Hepatocyte (in vitro differentiated cells): ENCODE measurements at places on chromosomes 3 and 15. TPM values are rescaled to one million over a fixed set of nuclear protein-coding genes. Genes with fewer than 3 reads are reported as not detected.
A peak's percentile ranks its signal among the peaks of the same experiment; 100 is the strongest.

The GPR149 gene
- 0.44 TPM in 1 of 2 replicates, not detected in the other for total RNA-seq

The CHRNB4 gene
- not detected in 2 replicates for total RNA-seq

GRCh38 chr3:133756716-133757694 is 10.8 kb downstream of the TF start:
- DNase-seq, result no peak
- H3K27ac ChIP-seq, result no peak overlapping the region
- H3K4me3 ChIP-seq, result no peak overlapping the region
- no peaks in the 10 kb centered on the region for H3K4me1 ChIP-seq
- H3K27me3 ChIP-seq, result peaks cover 4% of the 10 kb centered on the region
- no peaks in the 10 kb centered on the region for H3K36me3 ChIP-seq

GRCh38 chr15:68725736-68726135 is 95.0 kb downstream of the ANP32A start:
- no peak overlapping the region for H3K27ac ChIP-seq
- peaks cover 6% of the 10 kb centered on the region for H3K4me1 ChIP-seq
- H3K36me3 ChIP-seq, result no peaks in the 10 kb centered on the region
- no peak overlapping the region for H3K4me3 ChIP-seq

The DPH6 gene
- total RNA-seq, result 11.3 and 21.7 TPM in 2 replicates

The MKRN2OS gene
- 2.8 and 3.0 TPM in 2 replicates for total RNA-seq

GRCh38 chr3:86420990-86421739 is 569.8 kb downstream of the VGLL3 start:
- DNase-seq, result no peak
- no peak overlapping the region for H3K4me3 ChIP-seq
- H3K27me3 ChIP-seq, result no peaks in the 10 kb centered on the region
- no peaks in the 10 kb centered on the region for H3K4me1 ChIP-seq

The KNG1 gene
- 88.9 and 109 TPM in 2 replicates for total RNA-seq

DNA sequence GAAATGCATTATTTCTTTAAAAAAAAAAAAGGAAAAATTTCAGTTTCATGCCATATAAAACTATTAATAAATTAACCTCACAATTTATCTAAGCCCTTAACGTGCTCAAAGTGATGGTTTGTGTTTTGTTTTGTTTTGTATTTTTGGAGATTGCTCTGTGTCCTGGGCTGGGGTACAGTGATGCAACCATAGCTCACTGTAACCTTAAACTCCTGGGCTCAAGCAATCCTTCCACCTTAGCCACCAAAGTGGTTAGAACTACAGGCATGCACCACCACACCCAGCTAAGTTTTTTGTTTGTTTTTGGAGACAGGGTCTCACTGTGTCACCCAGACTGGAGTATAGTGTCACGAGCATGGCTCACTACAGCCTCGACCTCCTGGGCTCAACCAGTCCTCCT is 180.7 kb downstream of the UBE2E2 start:
- no peak overlapping the region for H3K4me3 ChIP-seq
- DNase-seq, result no peak
- no peak overlapping the region for H3K27ac ChIP-seq
- H3K36me3 ChIP-seq, result no peaks in the 10 kb centered on the region
- H3K4me1 ChIP-seq, result no peaks in the 10 kb centered on the region
- H3K27me3 ChIP-seq, result no peaks in the 10 kb centered on the region

- DNase-seq, result no peak
- no peak overlapping the region for H3K4me3 ChIP-seq
- H3K27me3 ChIP-seq, result no peaks in the 10 kb centered on the region
- no peak overlapping the region for H3K27ac ChIP-seq
Measured at GRCh38 chr3:114460459-114460858, 166.6 kb downstream of the TIGIT start.

- DNase-seq, result no peak
- H3K27ac ChIP-seq, result no peak overlapping the region
- no peaks in the 10 kb centered on the region for H3K4me1 ChIP-seq
- no peaks in the 10 kb centered on the region for H3K36me3 ChIP-seq
- H3K4me3 ChIP-seq, result no peak overlapping the region
Measured at GRCh38 chr3:56672-57071, 139.9 kb upstream of the CHL1 start.

GRCh38 chr15:27549746-27550145 is 549.4 kb downstream of the OCA2 start:
- H3K36me3 ChIP-seq, result no peaks in the 10 kb centered on the region
- H3K27me3 ChIP-seq, result no peaks in the 10 kb centered on the region
- no peak for DNase-seq
- no peak overlapping the region for H3K27ac ChIP-seq

- peak; percentile 23 for DNase-seq
- H3K27ac ChIP-seq, result peak overlapping the region; percentile 54
- peaks cover 24% of the 10 kb centered on the region for H3K4me1 ChIP-seq
- no peaks in the 10 kb centered on the region for H3K36me3 ChIP-seq
- H3K27me3 ChIP-seq, result peaks cover 23% of the 10 kb centered on the region
- H3K4me3 ChIP-seq, result no peak overlapping the region
Measured at GRCh38 chr3:58580826-58581327, 3.7 kb upstream of the FAM107A start.

The STARD9 gene
- total RNA-seq, result 1.8 and 3.0 TPM in 2 replicates

The COL6A6 gene
- total RNA-seq, result 1.0 and 1.4 TPM in 2 replicates

The KLHDC8B gene
- total RNA-seq, result 54.6 and 72.0 TPM in 2 replicates

DNA sequence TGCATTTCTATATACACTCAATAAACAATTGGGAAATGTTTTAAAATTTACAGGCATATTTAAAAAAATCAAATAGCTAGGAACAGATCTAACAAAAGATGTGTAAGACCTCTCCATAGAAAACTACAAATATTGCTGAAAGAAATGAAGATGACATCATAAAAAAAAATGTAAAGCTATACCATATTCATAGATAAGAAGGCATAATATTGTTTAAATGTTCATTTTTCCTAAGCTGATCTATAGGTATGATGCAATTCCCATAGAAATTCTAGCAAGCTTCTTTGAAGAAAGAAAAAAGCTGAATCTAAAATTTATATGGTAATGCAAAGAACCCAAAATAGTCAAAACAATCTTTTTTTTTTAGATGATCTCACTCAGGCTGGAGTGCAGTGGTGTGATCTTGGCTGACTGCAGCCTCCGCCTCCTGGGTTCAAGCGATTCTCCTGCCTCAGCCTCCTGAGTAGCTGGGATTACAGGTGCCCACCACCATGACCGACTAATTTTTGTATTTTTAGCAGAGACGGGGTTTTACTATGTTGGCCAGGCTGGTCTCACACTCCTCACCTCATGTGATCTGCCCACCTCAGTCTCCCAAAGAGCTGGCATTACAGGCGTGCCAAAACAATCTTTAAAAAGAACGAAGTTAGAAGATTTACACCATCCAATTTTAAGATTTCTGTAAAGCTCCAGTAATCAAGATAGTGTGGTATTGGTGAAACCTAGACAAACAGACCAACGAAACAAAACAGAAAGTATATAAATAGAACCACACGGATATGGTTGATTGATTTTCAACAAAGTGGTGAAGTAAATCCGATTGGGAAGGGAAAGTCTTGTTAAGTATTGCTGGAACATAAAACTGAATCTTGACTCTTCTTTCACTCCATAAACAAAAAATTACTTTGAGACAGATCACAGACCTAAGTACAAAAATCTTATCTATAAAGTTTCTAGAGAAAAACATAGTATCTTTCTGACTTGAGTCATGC is 6.3 kb upstream of the BHLHE40 start:
- no peaks in the 10 kb centered on the region for H3K27me3 ChIP-seq
- H3K36me3 ChIP-seq, result no peaks in the 10 kb centered on the region
- no peak overlapping the region for H3K4me3 ChIP-seq
- peaks cover 8% of the 10 kb centered on the region for H3K4me1 ChIP-seq

The MUC13 gene
- 297 and 324 TPM in 2 replicates for total RNA-seq

GRCh38 chr3:76310667-76311066 is 525.3 kb upstream of the ZNF717 start:
- DNase-seq, result no peak
- H3K36me3 ChIP-seq, result no peaks in the 10 kb centered on the region
- peaks cover 14% of the 10 kb centered on the region for H3K4me1 ChIP-seq
- no peak overlapping the region for H3K4me3 ChIP-seq
- H3K27me3 ChIP-seq, result no peaks in the 10 kb centered on the region

The TRPM7 gene
- 58.3 and 59.0 TPM in 2 replicates for total RNA-seq

The BNC1 gene
- total RNA-seq, result 13.5 and 24.3 TPM in 2 replicates

GRCh38 chr3:6746443-6746842 is 114.5 kb upstream of the GRM7 start:
- H3K4me3 ChIP-seq, result no peak overlapping the region
- H3K27me3 ChIP-seq, result no peaks in the 10 kb centered on the region
- DNase-seq, result no peak
- no peaks in the 10 kb centered on the region for H3K36me3 ChIP-seq
- no peak overlapping the region for H3K27ac ChIP-seq

The HYAL1 gene
- total RNA-seq, result 22.3 and 34.3 TPM in 2 replicates

DNA sequence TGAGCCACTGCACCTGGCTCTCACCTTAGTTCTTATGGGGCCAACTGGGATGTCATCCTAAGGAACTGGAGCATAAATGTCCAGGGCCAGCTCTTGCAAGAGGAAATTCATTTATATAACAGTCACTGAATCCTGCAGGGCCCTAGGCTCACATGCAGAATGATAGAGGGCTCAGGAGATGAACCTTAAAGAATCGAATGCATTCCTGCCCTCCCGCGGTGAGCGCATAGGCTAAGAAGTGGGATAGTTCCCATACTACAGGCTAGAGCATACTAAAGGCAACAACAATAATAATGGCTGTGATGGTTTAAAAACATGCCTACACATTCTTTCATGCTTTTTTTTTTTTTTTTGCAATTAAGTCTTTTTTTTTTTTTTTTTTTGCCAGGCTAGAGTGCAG is 17.1 kb upstream of the CSRNP1 start:
- H3K27ac ChIP-seq, result no peak overlapping the region
- no peak overlapping the region for H3K4me3 ChIP-seq
- no peaks in the 10 kb centered on the region for H3K4me1 ChIP-seq
- DNase-seq, result no peak
- H3K36me3 ChIP-seq, result no peaks in the 10 kb centered on the region

The SLC27A2 gene
- 37.0 and 41.3 TPM in 2 replicates for total RNA-seq

The ZNF80 gene
- not detected in 2 replicates for total RNA-seq

The STRIT1 gene
- total RNA-seq, result 0.60 and 1.2 TPM in 2 replicates

The MEX3B gene
- 6.9 and 10.0 TPM in 2 replicates for total RNA-seq

DNA sequence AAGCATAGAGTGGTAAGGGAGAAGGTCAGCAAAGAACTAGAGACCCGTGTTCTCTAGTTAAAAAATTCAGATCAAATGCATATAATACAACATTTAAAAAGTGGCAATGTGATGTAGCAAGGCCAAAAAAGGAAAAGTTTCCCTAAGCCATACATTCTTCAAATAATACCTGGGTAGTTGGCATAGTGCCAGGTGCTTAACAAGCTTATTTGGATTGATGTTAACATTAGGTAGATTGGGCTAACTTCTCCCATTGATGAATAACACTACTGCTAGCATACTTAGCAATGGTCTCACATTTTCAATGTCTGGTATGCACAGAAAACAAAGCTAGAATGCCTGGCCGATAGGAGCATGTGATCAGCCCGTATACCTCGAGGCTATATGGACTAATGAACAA is 283.6 kb upstream of the RARB start:
- no peaks in the 10 kb centered on the region for H3K36me3 ChIP-seq
- H3K4me1 ChIP-seq, result no peaks in the 10 kb centered on the region
- no peak for DNase-seq
- no peak overlapping the region for H3K27ac ChIP-seq
- H3K4me3 ChIP-seq, result no peak overlapping the region

- H3K27me3 ChIP-seq, result peaks cover 5% of the 10 kb centered on the region
- H3K4me3 ChIP-seq, result no peak overlapping the region
- no peaks in the 10 kb centered on the region for H3K4me1 ChIP-seq
- H3K27ac ChIP-seq, result no peak overlapping the region
Measured at GRCh38 chr3:119586733-119587172, 7.5 kb downstream of the ADPRH start.

The ABI3BP gene
- total RNA-seq, result 10.4 and 15.0 TPM in 2 replicates

GRCh38 chr3:160006282-160007163 is 17.9 kb downstream of the IL12A start:
- no peak overlapping the region for H3K4me3 ChIP-seq
- no peaks in the 10 kb centered on the region for H3K27me3 ChIP-seq
- no peaks in the 10 kb centered on the region for H3K36me3 ChIP-seq
- no peak overlapping the region for H3K27ac ChIP-seq
- no peaks in the 10 kb centered on the region for H3K4me1 ChIP-seq
- DNase-seq, result peak; percentile 77

DNA sequence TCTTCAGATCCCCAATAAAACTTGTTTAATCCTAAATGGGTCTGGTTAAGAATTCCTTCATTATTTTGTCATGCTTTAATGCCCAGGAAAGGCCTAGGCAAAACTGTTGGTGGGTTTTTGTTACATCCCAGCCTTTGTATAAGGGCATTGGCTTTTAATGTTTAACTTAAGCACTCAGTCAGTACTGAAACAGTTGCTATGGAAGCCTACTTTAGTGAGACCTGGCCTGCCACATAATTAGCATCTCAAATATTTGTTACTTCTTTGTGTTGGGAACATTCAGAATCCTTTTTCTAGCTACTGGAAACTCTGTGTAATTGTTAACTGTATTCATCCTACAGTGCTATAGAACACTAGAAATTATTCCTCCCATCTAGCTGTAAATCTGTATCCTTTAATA is 369.6 kb upstream of the ATP10A start:
- no peaks in the 10 kb centered on the region for H3K4me1 ChIP-seq
- no peak overlapping the region for H3K27ac ChIP-seq
- no peaks in the 10 kb centered on the region for H3K36me3 ChIP-seq
- no peaks in the 10 kb centered on the region for H3K27me3 ChIP-seq
- no peak overlapping the region for H3K4me3 ChIP-seq

DNA sequence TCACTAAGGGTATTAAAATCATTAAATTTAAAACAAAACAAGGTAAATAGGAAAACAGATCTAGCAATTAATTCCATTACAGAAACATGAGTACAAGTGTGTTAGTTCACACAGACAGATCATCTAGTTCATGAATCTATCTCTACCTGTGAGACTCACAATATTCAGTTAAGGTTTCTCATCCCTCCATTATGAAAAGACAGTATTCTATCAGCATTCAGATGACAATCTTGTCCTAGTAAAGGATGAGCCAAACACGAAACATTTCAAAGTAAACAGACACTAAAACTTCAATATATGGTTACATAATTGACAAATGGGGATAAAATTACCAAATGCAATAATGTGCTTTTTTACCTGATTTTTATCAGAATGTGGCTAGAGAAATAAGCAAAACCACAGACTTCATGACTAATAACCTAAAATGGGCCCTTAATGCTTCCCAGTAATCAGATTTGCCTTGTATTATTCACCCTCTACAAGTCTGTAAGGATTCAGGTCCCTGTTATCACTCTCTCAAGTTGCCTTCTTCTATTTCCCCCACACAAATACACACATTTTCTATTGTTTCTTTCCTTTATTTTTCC is 126.8 kb downstream of the DLG1 start:
- H3K4me1 ChIP-seq, result peaks cover 3% of the 10 kb centered on the region
- no peaks in the 10 kb centered on the region for H3K36me3 ChIP-seq
- DNase-seq, result no peak
- H3K27me3 ChIP-seq, result no peaks in the 10 kb centered on the region
- H3K4me3 ChIP-seq, result no peak overlapping the region

GRCh38 chr15:77706482-77707244 is 74.0 kb upstream of the LINGO1 start:
- DNase-seq, result no peak
- H3K4me3 ChIP-seq, result no peak overlapping the region
- no peak overlapping the region for H3K27ac ChIP-seq
- H3K27me3 ChIP-seq, result no peaks in the 10 kb centered on the region
- H3K36me3 ChIP-seq, result no peaks in the 10 kb centered on the region
- H3K4me1 ChIP-seq, result no peaks in the 10 kb centered on the region

- no peak for DNase-seq
- H3K4me3 ChIP-seq, result no peak overlapping the region
- H3K27ac ChIP-seq, result no peak overlapping the region
- no peaks in the 10 kb centered on the region for H3K27me3 ChIP-seq
- H3K4me1 ChIP-seq, result no peaks in the 10 kb centered on the region
Measured at GRCh38 chr3:96960661-96961330, 146.4 kb downstream of the EPHA6 start.

The SLC9C1 gene
- total RNA-seq, result 0.03 and 0.72 TPM in 2 replicates

- no peak for DNase-seq
- H3K4me3 ChIP-seq, result no peak overlapping the region
- H3K36me3 ChIP-seq, result peaks cover 3% of the 10 kb centered on the region
- H3K27ac ChIP-seq, result no peak overlapping the region
- no peaks in the 10 kb centered on the region for H3K4me1 ChIP-seq
Measured at GRCh38 chr3:99250821-99251355, 349.4 kb upstream of the DCBLD2 start.
